Activated CD8-positive, alpha-beta memory T cell treated with anti-CD3 and anti-CD28 coated beads, Interleukin-2, amount 50 U/mL, for 4 hours (primary cell): ENCODE measurements at places on chromosomes 11 and 22.

DNA sequence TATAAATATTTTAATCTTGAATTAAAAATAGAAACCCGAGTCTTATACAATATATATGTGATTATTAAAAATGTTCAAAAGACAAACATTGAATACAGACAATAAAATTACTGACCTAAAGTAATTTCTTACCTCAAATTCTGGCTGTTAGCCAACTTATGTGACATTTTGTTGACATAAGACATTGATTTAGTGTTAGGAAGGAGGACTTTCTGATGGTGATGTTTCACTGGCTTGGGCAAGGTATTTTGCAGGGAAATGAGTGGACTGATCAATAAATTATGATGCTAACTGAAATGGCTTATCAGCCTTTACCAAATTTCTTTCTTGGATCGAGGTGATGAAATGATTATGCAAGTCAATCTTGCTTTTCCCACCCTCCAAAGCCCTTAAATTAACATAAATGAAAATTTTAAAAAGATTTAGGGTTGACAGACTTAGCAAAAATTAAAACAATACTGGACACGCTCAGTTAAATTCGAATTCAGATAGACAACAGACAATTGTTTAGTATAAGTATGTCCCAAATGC, 33.2 kb upstream of the FZD4 start:
- DNase-seq = no peak

GRCh38 chr11:66004186-66004585, 1.9 kb downstream of the BANF1 start:
- DNase-seq = no peak

- no peak for DNase-seq
Measured at GRCh38 chr11:11211888-11212287, 141.2 kb downstream of the CSNK2A3 start.

DNA sequence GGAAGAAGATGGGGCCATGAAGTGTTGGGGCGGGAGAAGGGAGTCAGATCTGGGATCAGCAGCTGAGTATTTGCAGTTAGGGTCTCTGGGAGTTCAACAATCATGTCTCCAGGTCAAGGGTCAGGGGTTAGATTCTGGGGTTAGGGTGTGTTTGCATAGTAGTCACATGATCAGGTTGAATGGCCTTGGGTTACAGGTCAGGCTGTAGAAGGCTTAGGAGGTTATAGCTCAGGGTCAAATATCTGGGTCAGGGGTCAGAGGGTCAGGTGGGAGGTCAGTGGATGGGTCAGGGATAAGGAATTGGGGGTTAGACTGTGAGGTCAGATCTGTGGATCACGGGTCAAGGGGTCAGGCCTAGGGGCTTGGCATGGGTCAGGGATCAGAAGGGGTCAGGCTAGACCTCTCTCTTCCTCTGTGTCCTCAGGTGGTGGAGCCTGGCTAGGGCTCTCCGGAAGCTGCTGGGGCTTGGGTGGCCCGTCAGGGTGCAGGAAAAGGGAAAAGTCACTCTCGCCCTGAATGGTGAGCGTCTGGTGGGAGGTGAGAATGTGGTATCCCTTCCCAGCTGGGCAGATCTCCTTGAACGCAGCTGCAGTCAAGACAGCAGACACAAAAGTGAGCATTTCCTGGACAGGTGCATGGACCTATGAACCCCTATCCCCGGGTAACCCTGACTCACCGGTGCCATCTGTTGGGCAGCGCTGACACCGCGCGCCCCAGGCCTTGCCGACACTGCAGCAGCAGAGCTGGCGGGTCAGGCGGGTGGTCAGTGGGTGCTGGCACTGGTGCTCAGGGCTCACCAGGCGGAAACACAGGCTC, 6.4 kb downstream of the LTBP3 start:
- peak; percentile 71 for DNase-seq

DNA sequence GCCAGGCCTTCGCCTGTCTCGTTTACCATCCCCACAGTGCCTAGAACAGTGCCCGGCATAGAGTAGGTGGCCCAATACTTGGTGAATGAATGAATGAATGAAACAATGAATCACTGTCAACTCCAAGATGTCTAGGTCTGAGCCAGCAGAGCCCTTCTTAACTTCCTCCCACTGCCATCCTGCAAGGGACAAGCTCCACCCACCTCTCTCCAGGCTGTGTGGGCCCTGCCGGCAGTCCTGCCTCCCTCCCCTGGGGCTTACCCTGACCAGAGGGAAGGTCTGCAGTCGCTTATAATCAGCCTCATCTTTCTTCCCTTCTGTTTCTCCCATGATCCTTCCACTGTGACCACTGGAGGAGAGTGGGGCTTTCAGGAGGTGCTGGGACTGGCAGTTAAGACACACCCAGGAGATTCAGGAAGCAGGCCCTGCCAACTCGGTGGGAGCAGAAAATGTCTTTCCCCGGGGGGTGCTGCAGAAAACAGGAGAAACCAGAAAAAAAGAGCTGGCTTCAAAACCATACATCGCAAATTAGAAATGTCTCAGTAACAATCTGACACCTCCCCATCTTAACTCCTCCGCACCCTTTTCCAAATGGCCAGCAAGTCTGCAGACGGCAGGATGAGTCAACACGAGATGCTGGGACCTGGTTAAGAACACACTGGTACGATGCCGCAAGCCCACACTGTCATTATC, 11.4 kb downstream of the DNAL4 start:
- DNase-seq = no peak

DNA sequence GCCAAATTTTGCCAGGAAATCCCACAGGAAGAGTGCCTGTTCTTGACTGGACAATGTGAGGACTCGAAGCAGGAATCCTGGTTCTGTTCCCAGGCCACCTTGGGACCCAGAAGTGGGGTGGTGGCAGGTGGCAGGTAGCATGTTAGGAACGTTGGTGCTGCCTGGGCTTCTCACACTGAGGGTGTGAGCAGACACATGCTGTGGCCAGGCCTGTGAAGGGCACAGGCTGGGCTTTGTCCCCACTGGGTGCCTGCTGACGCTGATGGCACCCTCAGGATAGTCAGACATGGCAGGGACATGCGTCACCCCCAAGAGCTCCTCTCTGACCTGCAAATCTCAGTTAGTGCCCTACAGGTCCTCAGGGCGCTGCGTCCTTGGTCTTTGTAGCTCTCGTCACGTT, 21.1 kb upstream of the NECTIN1 start:
- DNase-seq = no peak

DNA sequence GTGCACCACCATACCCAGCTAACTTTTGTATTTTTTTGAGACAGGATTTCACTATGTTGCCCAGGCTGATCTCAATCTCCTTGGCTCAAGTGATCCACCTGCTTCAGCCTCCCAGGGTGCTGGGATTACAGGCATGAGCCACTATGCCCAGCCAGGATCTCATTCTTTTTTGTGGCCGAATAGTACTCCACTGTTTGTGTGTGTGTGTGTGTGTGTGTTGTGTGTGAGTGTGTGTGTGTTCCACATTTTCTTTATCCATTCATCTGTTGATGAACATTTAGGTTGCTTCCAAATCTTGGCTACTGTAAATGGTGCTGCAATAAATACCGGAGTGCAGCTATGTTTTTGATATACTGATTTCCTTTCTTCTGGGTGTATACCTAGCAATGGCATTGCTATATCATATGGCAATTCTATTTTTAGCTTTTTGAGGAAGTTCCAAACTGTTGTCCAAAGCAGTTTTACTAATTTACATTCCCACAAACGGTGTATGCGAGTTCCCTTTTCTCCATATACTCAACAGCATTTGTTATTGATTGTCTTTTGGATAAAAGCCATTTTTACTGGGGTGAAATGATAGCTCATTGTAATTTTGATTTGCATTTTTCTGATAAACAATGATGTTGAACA, 105.4 kb downstream of the TTC28 start:
- no peak for DNase-seq

DNA sequence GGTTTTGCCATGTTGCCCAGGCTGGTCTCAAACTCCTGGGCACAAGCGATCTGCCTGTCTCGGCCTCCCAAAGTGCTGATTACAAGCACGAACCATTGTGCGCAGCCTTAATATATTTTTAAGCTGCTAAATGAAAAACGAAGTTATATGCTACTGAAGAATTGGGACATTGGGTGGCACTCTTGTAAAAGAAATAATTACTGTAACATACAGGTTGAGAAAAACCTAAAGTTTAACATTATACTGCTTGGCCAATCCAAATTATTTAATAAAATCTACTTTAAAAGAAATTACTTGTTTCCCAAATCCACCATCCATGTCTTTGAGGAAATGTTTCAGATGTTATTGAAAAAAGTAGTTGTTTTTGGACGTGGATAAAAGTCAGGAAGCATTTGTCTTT, 37.9 kb upstream of the ARHGAP32 start:
- no peak for DNase-seq

DNA sequence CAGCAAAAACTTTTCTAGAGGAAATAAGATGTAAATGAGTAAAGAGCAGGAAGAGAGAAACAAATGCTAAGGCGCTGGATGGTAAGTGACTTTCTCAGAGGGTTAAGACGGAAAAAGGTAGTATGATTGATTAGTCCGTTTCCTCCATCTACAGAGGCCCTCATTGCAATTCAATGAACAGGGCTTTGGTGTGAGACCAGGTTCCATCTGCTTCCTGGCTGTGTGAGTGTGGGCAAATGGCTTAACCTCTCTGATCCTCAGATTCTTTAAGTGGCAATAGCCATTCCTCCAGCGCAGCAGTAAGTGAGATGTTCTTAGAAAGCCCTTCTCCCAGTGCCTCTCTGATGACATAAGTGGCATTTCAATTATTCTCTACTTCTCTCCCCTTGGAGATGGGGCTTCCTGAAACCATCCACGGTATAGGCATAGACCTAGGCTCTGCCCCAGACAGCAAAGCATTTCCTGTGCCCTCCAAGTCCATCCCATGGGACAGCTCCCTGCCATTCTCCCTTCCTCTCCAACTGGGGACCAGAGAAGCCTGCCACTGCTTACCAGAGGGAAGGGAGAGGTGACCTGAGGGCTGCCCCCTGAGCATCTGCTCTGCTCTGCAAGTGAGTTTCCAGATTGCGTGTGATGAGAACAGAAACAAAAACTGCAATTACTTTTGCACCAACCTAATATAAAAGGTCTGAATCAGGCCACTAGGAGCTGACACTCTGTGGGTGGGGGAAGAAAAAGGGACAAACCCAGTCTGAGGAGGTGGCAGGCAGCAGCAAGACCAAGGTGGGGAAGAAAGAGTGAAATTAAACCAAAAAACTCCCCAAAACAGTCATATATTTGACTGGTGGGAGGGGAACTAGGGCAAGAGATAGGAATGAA, 12.7 kb upstream of the CD44 start:
- no peak for DNase-seq

GRCh38 chr11:12901874-12902481, 107.1 kb upstream of the RASSF10 start:
- no peak for DNase-seq

DNA sequence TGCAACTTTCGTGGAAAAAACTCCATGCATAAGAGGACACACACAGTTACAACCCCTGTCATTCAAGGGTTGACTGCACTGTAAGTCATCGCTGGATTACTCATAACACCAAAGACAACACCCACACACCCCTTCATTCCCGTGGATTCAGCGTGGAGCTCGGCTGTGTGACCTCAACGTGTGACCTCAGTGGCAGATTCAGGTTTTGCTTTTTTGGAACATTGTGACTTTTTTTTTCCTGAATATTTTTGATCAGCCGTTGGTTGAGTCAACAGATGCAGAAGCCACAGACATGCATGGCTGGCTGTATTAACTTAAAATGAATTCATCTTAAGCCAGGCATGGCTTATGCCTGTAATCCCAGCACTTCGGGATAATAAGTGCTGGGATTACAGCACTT, 19.7 kb upstream of the MUC5AC start:
- DNase-seq = no peak

DNA sequence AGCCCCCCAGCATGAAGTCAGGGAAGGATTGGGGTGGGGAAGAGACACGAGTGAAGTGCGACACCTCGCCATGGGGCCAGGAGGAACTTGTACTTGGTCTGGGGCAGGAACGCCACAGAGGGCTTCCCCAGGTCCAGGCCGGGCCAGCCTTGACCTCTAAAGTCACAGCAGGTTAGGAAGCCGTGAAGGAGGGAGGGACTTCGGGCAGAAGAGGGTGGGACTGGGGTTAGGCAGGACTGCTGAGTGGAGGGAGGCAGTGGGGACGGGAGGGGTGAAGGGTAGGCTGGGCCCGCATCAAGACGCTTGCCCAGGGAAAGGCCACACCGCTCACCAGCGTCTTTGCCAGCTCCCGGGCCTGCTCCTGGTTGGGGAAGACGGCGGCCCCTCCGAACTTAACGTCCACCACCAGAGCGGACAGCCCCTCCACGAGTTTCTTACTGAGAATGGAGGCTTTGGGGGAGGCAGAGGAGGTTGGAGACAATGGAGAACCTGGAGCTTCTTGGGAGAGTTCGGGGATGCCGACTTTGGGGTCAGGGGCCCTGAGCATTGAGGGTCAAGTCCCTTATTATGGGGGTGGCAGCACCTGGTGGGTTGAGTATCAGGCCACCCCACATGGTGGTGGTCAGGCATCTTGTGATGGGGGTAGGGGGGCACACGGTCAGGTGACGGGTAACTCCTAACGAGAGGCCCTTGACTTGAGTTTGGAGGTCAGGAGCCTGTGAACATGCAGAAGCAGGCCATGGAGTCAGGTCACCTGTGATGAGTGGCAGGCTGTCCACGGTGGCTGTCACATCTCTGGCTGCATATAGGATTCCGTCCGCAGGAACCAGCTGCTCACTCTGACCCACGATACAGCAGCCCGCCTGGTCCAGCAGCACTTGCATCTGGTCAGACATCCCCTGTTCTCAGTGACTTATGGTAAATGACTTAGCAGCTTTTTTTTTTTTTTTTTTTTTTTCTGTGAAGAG, 1.7 kb upstream of the SCO2 start:
- no peak for DNase-seq
